ENCODE measurements at places on chromosomes 16 and 17.

DNA sequence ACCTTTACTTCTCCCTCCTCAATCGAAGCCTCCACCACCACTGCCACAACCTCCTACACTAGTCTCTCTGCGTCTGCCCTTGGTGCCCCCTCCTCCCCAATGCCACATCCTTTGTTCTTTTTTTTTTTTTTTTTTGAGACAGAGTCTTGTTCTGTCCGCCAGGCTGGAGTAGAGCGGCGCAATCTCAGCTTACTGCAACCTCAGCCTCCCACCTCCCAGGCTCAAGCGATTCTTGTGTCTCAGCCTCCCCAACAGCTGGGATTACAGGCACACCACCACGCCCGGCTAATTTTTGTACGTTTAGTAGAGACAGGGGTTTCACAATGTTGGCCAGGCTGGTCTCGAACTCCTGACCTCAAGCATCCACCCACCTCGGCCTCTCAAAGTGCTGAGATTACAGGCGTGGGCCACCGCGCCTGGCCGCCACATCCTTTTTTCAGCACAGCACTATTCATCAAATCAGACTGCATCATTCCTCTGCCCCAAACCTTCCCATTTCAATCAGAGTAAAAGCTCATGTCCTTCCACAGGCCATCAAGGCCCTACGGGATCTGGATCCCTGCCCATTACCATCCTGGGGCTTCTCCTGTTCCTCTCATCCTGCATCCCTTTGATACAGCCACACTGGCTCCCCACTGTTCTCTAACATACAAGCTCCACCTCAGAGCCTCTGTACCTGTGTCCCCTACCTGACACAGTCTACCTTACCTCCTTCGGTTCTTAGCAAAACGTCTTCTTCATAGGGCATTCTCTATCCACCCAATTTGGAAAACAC, 2.0 kb downstream of the KLHL11 start:
- DNase-seq: no peak
- no peak overlapping the region for H3K4me3 ChIP-seq
- H3K27me3 ChIP-seq: no peaks in the 10 kb centered on the region
- peaks cover 4% of the 10 kb centered on the region for H3K36me3 ChIP-seq
- H3K27ac ChIP-seq: no peak overlapping the region

- no peak for DNase-seq
- H3K4me1 ChIP-seq: no peaks in the 10 kb centered on the region
- no peaks in the 10 kb centered on the region for H3K36me3 ChIP-seq
- H3K27ac ChIP-seq: no peak overlapping the region
- H3K4me3 ChIP-seq: no peak overlapping the region
- peaks cover 36% of the 10 kb centered on the region for H3K27me3 ChIP-seq
Observed at GRCh38 chr16:5916711-5917191, 819.2 kb upstream of the EEF2KMT start.

- H3K36me3 ChIP-seq: peaks cover 5% of the 10 kb centered on the region
- peaks cover 78% of the 10 kb centered on the region for H3K4me1 ChIP-seq
- DNase-seq: peak; percentile 61
- H3K27me3 ChIP-seq: no peaks in the 10 kb centered on the region
- peak overlapping the region; percentile 62 for H3K4me3 ChIP-seq
Observed at GRCh38 chr17:49003557-49004511, 6.6 kb downstream of the IGF2BP1 start.

DNA sequence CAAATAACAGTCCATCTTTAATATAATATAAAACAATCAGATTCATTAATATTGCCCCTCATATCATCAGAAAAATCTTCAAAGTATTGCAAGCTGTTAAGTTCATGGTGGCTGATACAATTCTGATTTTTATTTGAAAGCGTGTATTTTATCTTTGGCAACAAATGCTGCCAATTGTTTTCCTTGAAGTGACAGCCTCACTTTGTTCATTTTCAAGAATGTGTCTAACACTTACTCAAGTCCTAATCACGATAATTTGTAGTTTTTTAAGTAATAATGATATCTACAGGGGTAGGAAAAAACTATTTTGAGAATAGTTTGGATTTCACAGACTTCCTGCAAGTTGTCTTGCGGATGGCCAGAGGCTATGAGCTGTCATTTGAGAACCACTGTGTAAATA, 75.8 kb downstream of the HS3ST3B1 start:
- no peak overlapping the region for H3K4me3 ChIP-seq
- DNase-seq: no peak
- peaks cover 38% of the 10 kb centered on the region for H3K27me3 ChIP-seq
- H3K27ac ChIP-seq: no peak overlapping the region

DNA sequence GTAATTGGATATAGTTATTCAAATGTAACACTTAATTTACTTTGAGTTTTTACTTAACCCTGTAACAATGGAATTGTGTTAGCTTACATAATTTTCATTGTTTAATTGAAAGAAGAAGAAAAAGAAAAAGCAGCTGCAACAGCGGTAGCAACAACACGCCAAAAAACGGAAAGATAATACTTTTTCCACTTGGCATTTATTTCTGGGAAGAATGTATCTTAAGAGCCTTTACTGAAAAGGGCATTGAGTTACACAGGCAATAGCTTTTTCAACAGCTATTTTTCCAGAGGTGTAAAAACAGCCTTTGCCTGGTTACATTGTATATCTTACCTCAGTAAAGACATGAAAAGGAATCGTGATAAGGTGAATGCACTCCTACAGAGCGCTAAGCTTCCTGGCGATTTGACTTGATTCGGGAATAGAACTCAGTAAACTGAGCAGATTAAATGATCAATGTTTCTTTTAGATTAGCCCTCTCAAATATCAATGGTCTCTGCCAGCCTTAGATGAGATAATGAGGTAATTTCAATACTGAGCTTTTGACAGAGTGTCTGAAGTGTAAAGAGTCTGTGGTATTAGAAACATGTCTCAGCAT, 311.3 kb downstream of the CDH13 start:
- no peak for DNase-seq
- H3K4me3 ChIP-seq: no peak overlapping the region
- peaks cover 8% of the 10 kb centered on the region for H3K27me3 ChIP-seq
- H3K27ac ChIP-seq: no peak overlapping the region
- no peaks in the 10 kb centered on the region for H3K4me1 ChIP-seq

DNA sequence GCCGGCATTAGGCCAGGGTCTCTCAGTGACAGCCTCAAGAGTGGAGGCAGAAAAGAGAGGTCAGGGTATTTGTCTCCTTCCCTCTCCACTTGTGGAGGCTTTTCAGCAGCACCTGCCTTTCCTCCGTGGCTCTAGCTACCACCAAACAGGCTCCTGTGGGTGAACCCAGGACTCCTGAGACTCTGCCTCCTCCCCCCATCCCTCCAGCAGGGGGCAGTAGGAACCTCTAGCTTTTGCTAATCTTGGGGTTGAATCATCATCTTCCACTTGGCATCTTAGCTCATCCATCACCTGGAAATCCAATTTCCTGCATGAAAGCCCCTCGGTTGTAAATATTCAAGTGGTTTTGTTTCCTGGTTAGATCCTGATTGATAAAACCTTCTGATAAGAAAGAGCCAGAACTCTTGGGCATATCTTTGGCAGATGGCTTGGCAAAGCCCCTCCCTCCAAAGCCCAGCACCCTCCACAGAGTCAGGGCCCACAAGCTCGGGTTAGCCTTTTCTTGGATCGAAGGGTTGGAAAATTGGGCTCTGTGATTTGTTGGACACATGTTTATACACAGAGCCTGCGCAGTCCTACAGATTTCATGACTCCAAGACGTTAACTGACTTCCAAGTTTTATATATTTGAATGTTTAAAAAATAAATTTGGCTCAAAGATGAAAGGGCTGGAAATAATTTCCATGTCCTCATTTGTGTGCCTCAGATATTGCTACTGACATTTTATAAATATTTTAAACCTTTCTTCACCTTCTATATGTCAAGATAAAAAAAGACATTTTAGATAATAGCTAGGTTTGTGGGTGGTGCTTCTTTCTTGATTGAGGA, 322.1 kb downstream of the MAP2K4 start:
- no peaks in the 10 kb centered on the region for H3K27me3 ChIP-seq
- no peaks in the 10 kb centered on the region for H3K36me3 ChIP-seq
- peak overlapping the region; percentile 54 for H3K27ac ChIP-seq
- no peak for DNase-seq
- H3K4me1 ChIP-seq: peaks cover 12% of the 10 kb centered on the region
- no peak overlapping the region for H3K4me3 ChIP-seq

DNA sequence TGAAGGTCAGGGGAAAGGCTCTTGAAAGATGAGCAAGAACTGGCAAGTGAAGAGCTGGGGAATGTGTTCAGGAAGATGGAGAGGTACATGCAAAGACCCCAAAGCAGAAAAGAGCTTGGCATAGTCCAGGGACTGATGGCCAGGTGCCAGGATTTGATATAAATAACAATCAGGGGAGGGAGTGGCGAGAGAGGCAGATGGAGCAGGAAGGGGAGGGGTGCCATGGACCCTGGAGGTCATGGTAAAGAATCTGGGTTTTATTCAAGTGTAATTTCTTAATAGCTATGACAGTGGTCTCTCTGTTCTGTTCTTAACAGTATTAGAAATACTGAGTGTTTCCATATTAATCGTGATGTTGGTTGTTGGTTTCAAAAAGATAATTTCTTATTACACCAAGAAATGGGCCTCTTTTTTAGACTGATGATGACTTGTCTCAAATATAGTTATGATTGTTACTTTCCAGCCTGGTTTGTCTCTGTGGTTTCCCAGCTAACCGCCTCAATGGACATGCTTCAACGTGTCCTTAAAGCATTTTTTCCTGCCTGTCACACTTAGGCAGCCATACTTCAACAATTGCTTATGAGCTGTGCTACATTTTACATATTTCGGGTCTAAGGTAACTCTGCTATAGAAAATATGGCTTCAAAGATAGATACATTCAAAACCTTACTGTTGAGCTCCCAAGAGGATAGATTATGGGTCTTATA, 49.4 kb downstream of the MYH10 start:
- H3K4me3 ChIP-seq: no peak overlapping the region
- DNase-seq: no peak
- H3K36me3 ChIP-seq: peaks cover 9% of the 10 kb centered on the region
- H3K27ac ChIP-seq: peak overlapping the region; percentile 76
- H3K4me1 ChIP-seq: peaks cover 33% of the 10 kb centered on the region

DNA sequence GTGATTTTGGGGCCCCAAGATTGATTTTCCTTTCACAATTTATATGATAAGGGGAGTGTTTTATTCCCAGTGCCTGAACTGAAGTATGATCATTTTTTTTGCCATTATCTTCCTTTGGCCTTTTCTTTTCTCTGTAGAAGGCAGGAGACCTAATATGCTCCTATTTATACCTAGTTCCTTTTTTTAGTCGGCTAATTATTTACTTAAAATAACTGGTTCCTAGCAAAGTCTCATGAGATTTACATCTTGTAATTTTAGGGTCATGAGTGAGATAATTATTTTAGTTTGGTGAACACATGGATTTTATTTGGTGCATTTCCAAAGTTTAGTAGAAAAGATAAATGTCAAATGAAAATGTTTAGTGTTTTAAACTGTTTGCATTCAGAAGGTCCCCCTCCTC, 24.8 kb downstream of the SEC14L1 start:
- DNase-seq: no peak
- no peak overlapping the region for H3K4me3 ChIP-seq
- peaks cover 43% of the 10 kb centered on the region for H3K4me1 ChIP-seq
- H3K27ac ChIP-seq: peak overlapping the region; percentile 2
- no peaks in the 10 kb centered on the region for H3K27me3 ChIP-seq
- H3K36me3 ChIP-seq: peaks cover 36% of the 10 kb centered on the region

- H3K4me1 ChIP-seq: peaks cover 2% of the 10 kb centered on the region
- no peak overlapping the region for H3K4me3 ChIP-seq
- no peak for DNase-seq
- no peak overlapping the region for H3K27ac ChIP-seq
- peaks cover 41% of the 10 kb centered on the region for H3K36me3 ChIP-seq
Observed at GRCh38 chr17:67911059-67911782, 85.0 kb downstream of the C17orf58 start.

- no peak overlapping the region for H3K27ac ChIP-seq
- H3K27me3 ChIP-seq: peaks cover 17% of the 10 kb centered on the region
- H3K4me1 ChIP-seq: no peaks in the 10 kb centered on the region
- H3K36me3 ChIP-seq: peaks cover 4% of the 10 kb centered on the region
Observed at GRCh38 chr17:7977039-7977438, 25.4 kb upstream of the GUCY2D start.

- no peaks in the 10 kb centered on the region for H3K36me3 ChIP-seq
- H3K4me3 ChIP-seq: no peak overlapping the region
- peaks cover 1% of the 10 kb centered on the region for H3K27me3 ChIP-seq
- no peak for DNase-seq
- peaks cover 2% of the 10 kb centered on the region for H3K4me1 ChIP-seq
Observed at GRCh38 chr16:56145369-56145768, 45.9 kb upstream of the GNAO1 start.

DNA sequence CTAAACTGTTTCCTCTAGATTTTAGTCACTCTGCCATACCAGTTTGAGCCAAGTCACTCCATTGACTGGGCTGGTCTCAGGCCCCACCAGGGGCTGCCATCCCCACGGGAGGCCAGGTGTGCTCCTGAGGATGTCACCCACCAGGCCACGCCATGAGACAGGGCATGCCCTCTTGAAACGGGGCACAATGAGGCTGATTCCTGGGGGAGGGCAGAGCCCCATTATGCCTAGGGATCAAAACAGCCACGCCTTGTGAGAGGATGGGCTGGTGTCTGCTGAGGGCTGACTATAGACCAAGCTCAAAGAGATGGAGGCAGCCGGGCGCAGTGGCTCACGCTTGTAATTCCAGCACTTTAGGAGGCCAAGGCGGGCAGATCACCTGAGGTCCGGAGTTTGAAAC, 21.5 kb downstream of the GINS2 start:
- no peaks in the 10 kb centered on the region for H3K27me3 ChIP-seq
- H3K36me3 ChIP-seq: peaks cover 51% of the 10 kb centered on the region
- H3K4me3 ChIP-seq: no peak overlapping the region
- no peaks in the 10 kb centered on the region for H3K4me1 ChIP-seq
- H3K27ac ChIP-seq: no peak overlapping the region

- no peak for DNase-seq
- no peak overlapping the region for H3K4me3 ChIP-seq
- no peak overlapping the region for H3K27ac ChIP-seq
- H3K27me3 ChIP-seq: peaks cover 2% of the 10 kb centered on the region
- H3K4me1 ChIP-seq: peaks cover 13% of the 10 kb centered on the region
Observed at GRCh38 chr16:19382887-19383816, 34.5 kb upstream of the TMC5 start.

DNA sequence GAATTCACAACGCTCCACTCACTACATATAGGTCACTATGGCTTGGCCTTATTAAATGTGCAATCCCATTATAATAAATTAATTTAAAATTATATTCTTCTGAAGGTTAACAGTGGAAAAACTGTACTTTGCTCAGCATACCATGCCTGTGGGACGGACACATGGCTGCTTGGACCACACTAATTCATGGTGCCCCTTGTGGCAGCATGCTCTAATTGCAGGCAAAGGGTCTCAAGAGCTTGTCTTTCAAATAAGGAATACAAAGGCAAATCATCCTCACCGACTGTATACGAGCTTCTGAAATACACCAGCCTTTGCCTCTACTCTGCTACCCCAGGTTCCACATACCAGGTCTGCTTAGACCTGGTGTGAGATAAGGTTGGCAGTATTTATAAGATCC, 11.7 kb downstream of the SMPD3 start:
- no peaks in the 10 kb centered on the region for H3K36me3 ChIP-seq
- DNase-seq: no peak
- H3K4me3 ChIP-seq: no peak overlapping the region

- H3K4me1 ChIP-seq: peaks cover 22% of the 10 kb centered on the region
- H3K27ac ChIP-seq: no peak overlapping the region
- DNase-seq: no peak
Observed at GRCh38 chr17:77800816-77801215, 157.7 kb upstream of the TNRC6C start.
